ENCODE measurements at places on chromosomes 2 and 18. TPM values are rescaled to one million over a fixed set of nuclear protein-coding genes. Genes with fewer than 3 reads are reported as not detected.

CNTNAP5 gene
- total RNA-seq = not detected

OTX1 gene
- not detected for total RNA-seq

IL36A gene
- not detected for total RNA-seq

KLHL41 gene
- 90.5 TPM for total RNA-seq

WNT10A gene
- total RNA-seq = not detected

RSAD2 gene
- total RNA-seq = 4.6 TPM

DSC3 gene
- total RNA-seq = 0.65 TPM

MDH1 gene
- total RNA-seq = 1,107 TPM

CPLX4 gene
- total RNA-seq = not detected

PIEZO2 gene
- total RNA-seq = 0.46 TPM

PCARE gene
- 0.11 TPM for total RNA-seq

PASK gene
- total RNA-seq = 2.2 TPM

SANBR gene
- total RNA-seq = 9.6 TPM

PAX8 gene
- total RNA-seq = 0.35 TPM

PLEK gene
- 3.7 TPM for total RNA-seq

GALNT14 gene
- total RNA-seq = 0.48 TPM

FAM110C gene
- total RNA-seq = 4.0 TPM

TBR1 gene
- total RNA-seq = 0.05 TPM

MFSD2B gene
- total RNA-seq = not detected

CHAC2 gene
- 1.4 TPM for total RNA-seq

STAM2 gene
- 28.9 TPM for total RNA-seq
